ELR (cell line): ENCODE measurements at places on chromosomes 3 and 15.

- DNase-seq, result no peak
Measured at GRCh38 chr3:50267280-50267913, 1.6 kb upstream of the SEMA3B start.

- DNase-seq, result no peak
Measured at GRCh38 chr15:45291822-45292582, 40.0 kb downstream of the SLC28A2 start.

DNA sequence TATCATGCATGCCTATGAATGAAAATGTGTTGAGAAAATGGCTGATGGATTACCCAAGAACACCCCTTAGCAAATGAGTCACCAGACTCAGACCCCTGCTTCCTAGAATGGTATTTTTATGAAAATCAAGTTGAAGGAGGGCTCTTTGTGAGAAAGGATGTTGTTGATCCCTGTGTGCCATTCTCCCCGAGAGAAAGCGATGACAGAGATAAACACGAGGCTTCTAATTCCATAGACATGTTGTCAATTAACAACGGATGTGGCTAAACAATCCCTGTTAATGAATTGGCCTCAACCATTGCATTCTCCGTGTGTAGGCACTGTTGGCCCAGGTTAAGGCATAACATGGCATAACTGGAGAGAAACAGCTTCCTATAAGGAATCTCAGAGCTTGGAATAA lies 5.8 kb upstream of the OXTR start:
- no peak for DNase-seq

DNA sequence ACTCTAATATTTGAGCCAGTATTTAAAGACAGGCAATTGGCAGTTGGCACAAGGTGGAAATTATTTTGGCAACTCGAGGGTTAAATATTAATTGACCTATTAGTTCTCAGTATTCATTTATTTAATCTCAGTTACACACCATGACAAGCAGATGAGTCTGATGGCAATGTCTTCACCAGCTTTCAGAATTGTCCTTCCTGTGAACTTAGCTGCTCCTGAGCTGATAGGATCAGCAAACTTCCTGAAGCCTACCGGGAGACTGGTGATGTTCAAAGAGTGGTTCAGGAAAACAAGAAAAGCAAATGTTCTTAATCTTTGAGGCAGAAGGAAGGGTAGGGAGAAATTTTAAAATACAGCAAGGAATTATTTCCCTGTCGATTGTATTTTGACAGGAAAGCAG lies 522.2 kb downstream of the SOX2 start:
- DNase-seq, result no peak

- DNase-seq, result no peak
Measured at GRCh38 chr15:30921106-30921505, 17.4 kb downstream of the FAN1 start.

GRCh38 chr3:131796111-131796510 lies 238.7 kb downstream of the CPNE4 start:
- no peak for DNase-seq

DNA sequence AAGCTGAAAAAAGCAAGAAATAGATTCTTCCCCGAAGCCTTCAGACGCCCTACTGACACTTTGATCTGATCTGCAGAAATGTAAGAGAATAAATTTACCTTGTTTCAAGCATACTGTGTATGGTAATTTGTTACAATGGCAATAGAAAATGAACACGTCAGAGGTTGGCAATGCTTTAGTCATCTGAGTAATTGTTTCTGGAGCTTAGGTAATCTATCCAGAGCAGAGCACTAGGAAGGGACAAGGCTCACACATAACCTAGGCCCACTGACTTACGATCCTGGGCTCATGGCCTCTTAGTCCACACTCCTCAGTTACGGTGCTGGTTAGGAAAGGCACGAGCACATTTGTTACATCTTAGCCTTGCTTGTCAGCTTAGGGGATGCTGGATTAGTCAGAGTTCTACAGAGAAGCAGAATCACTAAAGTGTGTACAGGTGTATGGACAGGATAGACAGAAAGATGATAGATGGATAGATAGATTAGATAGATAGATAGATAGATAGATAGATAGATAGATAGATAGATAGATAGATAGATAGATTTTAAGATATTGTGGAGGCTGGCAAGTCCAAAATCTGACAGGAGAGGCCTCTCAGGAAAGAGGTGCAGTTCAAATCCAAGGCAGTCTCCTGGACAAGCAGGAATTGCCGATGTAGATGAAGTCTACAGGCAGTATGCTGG lies 46.8 kb upstream of the TBC1D23 start:
- peak; percentile 33 for DNase-seq

- no peak for DNase-seq
Measured at GRCh38 chr3:160874736-160875135, 118.7 kb downstream of the PPM1L start.

DNA sequence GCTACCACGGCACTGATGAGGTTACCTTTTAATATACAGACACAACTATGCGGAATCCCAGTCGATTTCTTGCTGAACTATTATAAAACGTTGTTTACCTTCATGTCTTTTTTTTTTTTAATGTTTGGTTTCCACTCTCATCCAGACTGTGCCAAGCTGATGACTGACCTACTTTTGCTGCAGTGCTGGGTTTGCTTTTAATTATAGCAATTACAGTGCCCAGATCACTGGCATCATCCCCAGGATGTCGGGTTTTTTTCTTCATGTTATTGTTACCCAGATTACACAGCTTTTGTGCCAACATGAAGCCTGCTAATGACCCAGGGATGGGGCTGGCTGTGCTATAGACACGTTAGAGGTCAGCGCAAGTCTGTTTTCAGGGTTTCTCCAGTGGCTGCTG lies 294.0 kb upstream of the ATP10A start:
- no peak for DNase-seq

DNA sequence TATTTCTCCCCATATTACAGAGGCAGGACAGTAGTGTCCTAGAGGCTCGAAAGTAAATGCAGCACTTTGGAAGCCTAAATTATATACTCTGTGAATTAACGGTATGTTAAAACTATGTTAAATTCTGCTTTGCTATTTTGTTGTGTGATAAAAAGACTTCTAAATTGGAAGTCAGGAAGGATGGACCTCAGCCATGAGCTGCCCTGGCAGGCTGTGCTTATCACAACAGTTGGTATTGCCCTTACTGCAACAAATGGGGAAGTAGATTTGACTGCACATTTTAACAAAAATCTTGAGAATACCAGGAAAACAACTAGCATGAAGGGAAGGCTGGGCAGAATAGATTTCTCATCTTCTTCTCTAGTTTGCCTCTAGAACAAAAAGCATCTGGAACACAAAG lies 706.6 kb downstream of the SI start:
- no peak for DNase-seq

DNA sequence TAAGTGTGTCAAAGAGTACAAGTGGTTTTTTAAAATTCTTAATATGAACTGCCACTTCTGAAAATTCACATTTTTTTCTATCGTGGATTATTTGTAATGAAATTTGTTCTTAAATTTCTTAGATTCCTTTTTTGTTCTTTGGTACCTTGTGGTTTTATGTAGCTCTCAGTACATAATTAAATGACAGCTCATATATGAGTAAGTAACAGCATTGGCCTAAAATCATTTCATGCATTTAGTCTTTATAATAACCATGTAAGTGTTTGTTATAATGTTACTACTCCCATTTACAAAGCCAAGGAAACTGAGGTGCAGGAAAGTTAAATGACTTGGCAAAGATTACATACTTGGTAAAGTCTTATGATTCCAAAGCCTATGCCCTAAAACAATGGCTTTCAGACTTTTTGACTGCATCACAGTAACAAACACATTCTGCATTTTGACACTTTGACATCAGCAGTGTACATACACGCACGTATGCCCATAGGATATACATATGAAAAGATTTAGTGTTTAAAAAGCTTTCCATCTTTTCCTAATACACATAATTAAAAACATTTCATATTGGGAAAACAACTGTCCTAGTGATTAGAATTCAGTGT lies 14.9 kb downstream of the SPRED1 start:
- DNase-seq, result peak; percentile 62

DNA sequence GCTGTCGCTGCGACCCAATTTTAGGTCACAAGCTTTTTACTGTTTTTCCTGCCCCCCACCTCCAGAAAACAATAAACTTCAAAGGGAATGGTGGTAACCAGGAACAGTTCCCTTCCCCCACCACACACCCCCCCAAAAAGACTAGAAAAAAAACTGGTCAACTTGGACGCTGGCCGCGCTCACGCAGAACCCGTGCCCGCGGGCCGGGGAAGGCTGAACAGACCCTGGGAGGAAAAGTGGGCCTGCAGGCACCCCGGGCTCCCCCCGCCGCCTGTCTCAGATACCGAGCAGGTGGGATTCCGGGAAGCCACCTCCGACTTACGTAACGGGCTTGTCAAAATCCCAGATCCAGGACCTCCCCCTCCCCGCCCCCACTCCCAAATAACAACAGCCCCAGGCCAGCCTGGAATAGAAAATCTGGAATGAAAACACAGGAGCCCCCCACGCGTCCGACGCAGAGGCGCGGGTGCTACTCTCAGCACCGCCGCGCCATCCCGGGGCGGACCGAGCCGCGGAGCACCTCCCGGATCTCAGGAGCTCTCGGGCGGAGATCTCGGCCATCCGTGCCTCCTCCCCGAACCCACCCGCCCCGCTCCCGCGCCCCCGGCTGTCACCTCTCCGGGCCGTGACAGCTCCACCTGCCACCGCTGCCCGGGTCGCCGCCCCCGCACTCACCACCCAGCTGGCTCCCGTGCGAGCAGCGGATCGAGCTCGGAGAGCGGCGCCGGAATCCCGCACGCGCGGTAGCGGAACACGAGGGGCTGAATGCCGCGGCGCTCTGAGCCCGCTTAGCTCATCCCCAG lies 557 bp downstream of the DENND4A start:
- peak; percentile 62 for DNase-seq

DNA sequence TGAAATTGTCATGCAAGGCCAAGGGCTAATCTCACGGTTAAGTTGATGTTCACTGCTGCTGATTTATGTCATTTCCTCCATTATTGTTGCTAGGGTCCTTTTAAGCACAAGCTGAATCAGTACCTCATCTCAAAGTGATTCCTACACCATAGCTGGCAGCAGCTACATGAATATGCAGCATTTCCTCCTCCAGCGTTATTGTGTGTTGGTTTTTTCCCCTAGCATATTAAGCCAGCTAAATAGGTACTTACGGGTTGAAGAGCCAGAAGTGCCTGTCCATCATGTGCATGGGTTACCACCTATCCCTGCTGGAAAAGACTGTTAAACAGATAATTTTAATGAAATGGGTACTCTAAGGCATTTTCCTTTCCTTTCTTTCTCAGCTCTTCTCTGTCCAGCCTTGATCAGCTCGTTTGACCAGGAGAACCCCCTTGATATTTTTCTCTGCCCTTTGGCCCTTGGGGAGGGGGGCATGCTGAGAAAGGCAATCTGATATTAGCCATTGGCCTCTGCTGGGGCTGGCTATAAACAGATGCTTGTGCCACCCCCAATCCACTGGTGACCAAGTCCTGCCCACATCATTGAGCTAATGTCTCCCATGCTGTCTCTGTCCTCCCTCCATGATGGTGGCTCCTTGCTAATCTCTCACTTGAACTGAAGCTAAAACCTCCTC lies 115.6 kb upstream of the PLXNA1 start:
- DNase-seq, result no peak

GRCh38 chr3:119831022-119831421 lies 49.1 kb downstream of the NR1I2 start:
- peak; percentile 44 for DNase-seq
